Right ventricle myocardium inferior (tissue), 1 donor: ENCODE measurements at places on chromosomes 11 and 22. TPM values are rescaled to one million over a fixed set of nuclear protein-coding genes. Genes with fewer than 3 reads are reported as not detected.
A peak's percentile ranks its signal among the peaks of the same experiment; 100 is the strongest.

DNA sequence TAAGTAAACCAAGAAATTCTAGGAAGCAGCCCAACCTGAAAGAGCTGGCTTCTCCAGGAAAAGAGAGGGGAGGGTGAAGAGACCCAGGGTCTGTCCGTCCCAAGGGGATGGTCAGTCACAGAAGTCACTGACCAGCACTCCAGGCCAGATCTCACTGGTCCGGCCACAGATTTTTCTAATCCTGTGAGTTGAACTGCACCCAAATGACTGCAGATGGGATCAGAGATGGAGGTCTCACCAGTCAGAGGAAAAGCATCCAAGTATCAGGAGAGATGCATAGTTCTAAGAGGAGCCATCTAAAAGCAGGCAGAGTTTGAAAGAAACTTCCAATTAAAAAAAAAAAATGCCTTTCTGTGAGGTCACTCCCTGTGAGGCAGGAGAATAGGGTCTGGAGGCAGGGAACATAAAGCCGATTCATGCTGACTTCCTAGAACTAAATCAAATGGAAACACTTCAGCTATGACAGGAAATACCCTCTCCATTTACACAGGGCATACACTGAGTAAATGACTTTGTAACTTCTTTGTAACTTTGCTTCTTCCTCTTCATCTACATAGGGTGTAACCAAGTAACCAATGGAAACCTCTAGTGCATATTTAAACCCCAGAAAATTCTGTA, 144.5 kb downstream of the CCDC34 start:
- DNase-seq = no peak

- no peak for DNase-seq
Measured at GRCh38 chr11:102914238-102915043, 39.7 kb upstream of the MMP12 start.

DNA sequence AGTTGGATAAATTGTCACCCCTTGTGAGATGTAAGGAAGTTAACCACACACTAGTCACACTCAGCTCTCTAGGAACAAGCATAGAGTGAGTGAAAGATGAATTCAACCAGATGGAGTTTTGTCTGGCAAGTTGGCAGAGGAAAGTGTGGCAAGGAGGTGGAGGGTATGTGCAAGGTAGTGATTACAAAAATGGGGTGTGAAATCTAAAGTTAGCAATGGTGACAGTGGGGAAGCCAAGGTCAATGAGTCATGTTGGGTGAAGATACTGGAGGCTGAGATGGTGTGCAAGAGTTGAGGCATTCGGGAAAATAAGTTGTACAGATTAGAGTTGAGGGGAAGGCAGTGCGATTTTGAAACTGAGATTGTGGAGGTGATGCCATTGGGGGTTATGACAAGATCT, 33.7 kb downstream of the MRGPRX2 start:
- DNase-seq = no peak

DNA sequence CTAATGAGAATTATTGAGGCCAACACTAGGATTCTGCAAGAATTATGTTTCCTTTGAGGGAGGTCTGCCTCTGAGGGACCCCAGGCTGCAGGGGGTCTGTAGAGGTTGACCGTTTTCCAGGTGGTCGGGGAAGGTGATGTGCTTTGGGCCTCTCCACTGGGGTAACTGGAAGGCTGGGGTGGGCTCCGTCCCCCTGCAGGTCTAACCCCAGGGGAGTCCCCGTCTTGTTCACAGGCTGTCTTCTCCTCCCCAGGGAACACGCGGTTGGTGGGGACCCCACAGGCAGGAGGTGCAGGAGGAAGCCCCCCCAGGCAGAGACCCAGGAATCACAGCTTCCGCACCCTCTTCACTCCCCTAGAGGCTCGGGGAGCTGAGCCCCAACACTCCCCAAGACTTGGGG, 726.4 kb downstream of the BRD1 start:
- DNase-seq = no peak

DNA sequence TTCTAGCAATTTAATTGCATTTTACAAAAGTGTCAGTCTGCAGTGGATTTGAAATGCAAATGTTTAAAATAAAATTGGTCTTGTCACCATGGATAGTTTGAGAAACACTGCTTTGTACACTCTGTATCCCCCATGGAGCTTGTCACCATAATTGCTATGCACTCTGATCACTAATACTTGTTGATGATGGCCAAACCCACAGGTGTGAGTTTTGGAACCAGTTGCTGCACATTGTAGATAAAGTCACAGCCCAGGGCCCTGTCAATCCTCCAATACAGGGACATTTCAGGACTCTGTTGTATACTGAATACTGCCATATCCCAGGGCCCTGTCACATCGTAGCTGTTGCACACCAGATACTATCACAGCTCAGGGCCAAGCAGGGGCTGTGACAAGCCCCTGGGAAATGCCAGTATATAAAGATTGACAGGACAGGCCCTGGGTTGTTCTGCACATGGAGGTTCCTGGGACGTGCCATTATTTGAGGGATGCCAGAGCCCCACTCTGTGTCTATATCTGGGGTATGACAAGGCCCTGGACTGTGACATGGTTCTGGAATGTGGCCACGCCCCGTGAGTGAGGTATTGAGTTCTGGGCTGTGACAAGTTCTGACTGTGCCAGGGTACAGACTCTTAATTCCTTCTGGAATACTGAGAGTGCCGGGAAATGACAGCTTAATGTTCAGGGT, 27.9 kb upstream of the SMPD1 start:
- peak; percentile 79 for DNase-seq

GRCh38 chr11:2911785-2912391, 17.3 kb downstream of the PHLDA2 start:
- no peak for DNase-seq

DNA sequence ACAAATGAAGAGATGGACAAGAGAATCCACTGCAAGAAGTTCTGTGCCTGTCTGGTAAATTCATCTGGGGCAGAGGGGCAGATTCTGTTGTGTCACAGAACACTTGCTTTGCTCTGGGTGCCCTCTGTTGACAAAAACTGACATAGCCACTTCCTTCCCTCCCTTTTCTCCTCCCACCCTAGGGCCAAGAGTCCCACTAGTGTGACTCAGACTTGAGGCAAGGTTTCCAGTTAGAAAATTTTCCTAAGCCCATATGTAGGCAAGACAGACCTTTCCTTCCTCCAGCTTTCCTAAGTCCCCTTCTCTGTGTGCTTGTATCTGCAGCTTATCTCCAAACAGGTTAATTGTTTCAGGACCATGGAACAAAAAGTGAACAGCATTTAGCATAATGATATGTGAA, 106.8 kb downstream of the RBFOX2 start:
- no peak for DNase-seq

- DNase-seq = no peak
Measured at GRCh38 chr11:66219846-66220565, 48.4 kb upstream of the RAB1B start.

- DNase-seq = no peak
Measured at GRCh38 chr22:47779474-47779873, 1017.0 kb downstream of the TBC1D22A start.

GRCh38 chr11:70252844-70253243, 17.6 kb upstream of the PPFIA1 start:
- DNase-seq = peak; percentile 63

- no peak for DNase-seq
Measured at GRCh38 chr11:62671236-62671607, 251 bp upstream of the UQCC3 start.

DNA sequence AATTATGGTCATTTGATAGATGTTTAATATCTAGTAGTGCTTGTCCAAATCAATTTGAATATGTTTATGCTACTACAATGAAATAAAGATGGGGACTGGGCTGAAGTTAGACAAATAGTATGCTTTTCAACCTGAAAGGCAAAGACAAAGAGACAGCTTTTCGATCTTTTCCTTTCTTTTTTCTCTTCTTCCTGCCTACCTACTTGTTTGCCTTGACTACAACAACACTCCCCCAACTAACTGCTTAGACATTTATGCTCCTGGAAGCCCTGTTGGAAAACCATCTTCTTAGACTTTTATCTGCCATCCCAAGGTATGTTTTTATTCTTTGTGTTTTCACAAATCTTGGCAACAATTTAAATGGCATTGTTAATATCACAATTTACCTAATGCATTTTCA, 374.4 kb upstream of the DDI1 start:
- no peak for DNase-seq

Gene OR10A2
- total RNA-seq = not detected

Gene DNAJB7
- not detected for total RNA-seq

Gene CD6
- 0.22 TPM for total RNA-seq

Gene FGF3
- not detected for total RNA-seq

Gene OR52K1
- total RNA-seq = not detected

Gene ACCS
- total RNA-seq = 7.0 TPM
